ENCODE measurements at places on chromosomes 16 and 17.
A peak's percentile ranks its signal among the peaks of the same experiment; 100 is the strongest.

- no peak for DNase-seq
Observed at GRCh38 chr17:6587310-6587709, 31.0 kb upstream of the PITPNM3 start.

GRCh38 chr16:354291-354881, 1.9 kb upstream of the AXIN1 start:
- DNase-seq = no peak

DNA sequence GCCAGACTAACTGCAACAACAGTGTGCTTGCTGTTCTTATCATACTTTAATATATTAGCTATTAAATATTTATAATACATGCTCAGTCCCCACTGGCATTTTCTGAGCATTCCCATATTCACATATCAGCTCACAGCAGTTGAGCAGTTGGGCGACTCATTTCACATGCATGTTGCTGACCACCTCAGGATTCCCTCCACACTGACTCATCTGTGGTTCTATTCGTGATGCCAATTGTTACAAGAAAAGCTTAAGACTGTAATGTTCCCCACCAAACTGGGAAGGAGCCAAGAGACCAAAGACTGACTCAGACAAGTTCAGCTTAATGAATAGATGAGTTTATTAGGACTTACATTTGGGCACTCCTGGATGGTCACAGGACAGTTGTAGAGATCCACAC, 100.3 kb upstream of the KIF2B start:
- no peak for DNase-seq

GRCh38 chr16:1278477-1278876, 22.6 kb downstream of the TPSD1 start:
- no peak for DNase-seq

DNA sequence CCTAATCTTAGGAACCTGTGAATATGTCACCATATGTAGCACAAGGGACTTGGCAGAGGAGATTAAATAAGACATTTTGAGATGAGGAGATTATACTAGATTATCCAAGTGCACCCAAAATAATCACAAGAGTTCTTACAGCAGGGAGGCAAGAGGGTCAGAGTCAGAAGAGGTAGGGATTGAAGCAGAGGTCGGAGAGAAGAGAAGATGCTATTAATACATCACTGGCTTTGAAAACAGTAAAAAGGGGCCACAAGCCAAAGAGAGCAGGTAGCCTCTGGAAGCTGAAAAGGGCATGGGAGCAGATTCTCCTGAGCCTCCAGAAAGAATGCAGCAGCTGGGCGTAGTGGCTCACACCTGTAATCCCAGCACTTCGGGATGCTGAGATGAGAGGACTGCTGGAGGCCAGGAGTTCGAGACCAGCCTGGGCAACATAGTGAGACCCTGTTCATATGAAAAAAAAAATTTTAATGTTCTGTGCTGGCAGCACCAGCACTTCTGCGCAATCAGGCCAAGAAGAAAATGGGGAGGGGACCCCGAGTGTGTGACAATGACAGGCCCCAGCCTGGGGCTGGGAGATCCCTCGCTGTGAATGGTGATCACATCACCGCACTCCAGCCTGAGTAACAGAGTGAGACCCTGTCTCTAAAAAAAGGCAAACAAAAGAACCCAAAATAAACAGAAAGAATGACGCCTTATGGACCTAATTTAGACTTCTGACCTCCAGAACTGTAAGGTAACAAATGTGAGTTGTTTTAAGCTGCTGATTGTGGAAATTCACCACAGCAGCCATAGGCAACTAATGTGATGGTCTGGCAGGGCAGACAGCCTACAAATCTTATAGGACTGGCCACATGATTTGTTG, 275.4 kb downstream of the MRTFB start:
- no peak for DNase-seq

GRCh38 chr17:73091770-73092522, 542 bp downstream of the SLC39A11 start:
- DNase-seq = no peak

GRCh38 chr16:35523991-35524390, 2064.6 kb downstream of the TP53TG3F start:
- DNase-seq = no peak

DNA sequence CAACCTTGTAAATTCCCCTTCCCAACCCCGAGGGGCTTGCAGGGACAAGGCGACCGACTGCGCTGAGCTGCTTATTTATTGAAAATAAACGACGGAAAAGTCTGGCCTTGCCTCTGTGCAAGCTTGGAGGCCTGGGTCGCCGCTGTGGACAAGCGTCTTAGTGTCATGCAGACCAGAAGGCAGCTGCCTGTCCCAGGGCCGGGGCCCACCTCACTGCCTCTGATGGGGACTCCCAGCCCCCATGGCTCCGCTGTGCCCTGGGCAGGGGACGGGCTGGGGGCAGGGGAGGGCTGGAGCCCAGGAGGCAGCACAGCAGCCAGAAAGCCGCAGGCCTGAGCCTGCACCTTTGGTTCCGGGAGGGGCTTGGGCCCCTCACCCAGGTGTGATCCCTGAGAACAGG, 20.7 kb downstream of the RABEP2 start:
- no peak for DNase-seq

DNA sequence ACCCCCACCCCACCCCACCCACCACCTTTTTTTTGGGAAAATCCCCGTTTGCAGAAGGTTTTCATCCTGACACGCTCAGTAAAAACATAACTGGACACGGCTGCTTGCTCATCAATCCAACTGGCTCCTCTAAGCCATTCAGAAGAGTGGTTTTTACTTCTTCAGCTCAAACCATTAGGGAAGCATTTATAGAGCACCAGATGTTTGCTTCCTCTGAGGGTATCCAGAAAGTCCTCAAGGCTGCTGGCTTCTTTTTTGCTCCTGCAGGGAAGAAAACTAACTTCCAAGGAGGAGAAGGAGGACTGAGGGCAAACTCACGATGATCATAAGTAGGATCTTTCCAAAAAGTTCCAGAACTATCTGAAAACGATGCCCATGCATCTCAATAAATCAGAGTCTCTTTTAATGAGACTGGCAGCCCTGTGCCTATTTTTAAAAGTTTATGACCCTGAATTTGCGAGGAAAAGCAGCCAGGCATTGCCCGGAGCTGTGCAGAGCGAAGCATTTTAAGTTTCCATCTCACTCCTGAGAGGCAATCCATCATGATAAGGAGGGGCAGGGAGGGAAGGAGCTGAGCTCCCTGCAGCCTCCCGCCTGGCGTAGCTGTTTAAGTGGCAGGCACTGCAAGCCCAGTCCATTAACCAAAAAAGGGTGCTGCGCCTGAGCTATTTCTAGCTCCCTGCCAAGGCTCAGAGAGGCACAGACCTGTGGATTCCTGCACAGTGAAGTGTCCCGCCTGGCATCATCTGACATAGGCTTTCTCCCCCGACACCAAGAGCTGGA, 146.3 kb upstream of the FOXF1 start:
- no peak for DNase-seq

GRCh38 chr16:568401-569258, 1.1 kb upstream of the PIGQ start:
- DNase-seq = no peak

GRCh38 chr16:86980644-86981043, 336.5 kb downstream of the C16orf95 start:
- no peak for DNase-seq

- no peak for DNase-seq
Observed at GRCh38 chr16:68984467-68984866, 121.0 kb upstream of the HAS3 start.

GRCh38 chr17:46044286-46044928, 45.4 kb downstream of the STH start:
- peak; percentile 48 for DNase-seq

DNA sequence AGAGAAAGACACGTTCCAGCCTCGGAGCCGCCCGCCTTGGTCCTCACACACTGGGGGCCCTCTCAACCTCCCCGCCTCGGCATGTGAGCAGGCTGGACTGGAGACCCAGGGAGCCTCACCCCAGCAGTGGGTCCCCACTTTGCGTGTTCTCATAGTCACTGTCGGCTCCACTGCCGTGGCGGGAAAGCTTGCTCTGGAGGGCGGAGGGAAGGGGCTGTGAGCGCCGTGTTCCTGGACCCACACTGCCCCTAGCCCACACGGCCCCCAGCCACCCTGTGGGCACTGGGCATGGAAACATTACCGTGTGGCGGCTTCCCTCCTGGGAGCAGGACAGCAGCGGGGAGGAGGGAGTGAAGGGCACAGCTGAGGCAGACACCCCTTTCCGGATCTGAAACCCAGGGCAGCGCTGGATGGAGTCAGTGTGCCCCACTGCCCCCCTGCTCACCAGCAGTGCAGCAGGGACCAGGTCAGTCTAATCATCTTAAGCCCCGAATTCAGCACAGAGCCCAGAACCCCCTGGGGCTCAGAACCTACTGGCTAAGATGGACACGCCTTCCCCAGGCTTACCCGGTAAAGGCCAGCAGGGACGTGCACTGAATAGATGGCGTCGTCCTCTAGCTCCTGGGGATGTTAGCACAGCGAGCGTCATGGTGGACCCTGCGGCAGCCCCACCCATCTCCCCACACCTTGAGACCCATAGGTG, 7.2 kb downstream of the TP53I13 start:
- no peak for DNase-seq

DNA sequence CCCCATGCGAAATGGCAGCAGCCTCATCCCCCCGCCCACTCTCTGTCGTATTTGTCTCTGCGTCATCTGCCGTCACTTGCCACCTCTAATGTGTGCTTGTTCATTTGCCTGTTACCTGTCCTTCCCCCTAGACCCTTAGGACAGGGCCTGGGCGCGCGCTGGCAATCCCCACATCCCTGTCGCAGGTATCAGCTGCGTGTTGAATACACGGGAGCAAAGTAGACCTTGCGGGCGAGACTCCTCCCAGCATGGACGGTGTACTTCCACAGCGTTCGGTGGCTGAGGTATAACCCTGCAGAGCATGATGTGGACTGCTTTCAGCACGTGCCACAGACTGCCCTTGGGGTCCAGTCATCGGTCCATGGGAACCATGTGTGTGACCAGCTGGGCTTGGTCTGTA, 170.1 kb upstream of the CHMP6 start:
- no peak for DNase-seq

DNA sequence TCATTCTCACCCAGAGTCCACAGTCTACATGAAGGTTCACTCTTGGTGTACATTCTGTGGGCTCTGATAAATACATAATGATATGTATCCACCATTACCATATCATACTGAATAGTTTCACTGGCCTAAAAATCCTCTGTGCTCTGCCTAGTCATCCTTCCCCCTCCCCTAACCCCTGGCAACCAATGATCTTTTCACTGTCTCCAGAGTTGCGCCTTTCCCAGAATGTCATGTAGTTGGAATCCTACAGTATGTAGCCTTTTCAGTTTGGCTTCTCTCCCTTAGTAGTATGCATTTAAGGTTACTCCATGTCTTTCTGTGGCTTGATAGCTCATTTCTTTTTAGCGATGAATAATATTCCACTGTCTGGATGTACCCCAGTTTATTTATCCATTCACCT, 101.3 kb downstream of the NOG start:
- no peak for DNase-seq

- no peak for DNase-seq
Observed at GRCh38 chr17:40548982-40549685, 16.1 kb downstream of the CCR7 start.

DNA sequence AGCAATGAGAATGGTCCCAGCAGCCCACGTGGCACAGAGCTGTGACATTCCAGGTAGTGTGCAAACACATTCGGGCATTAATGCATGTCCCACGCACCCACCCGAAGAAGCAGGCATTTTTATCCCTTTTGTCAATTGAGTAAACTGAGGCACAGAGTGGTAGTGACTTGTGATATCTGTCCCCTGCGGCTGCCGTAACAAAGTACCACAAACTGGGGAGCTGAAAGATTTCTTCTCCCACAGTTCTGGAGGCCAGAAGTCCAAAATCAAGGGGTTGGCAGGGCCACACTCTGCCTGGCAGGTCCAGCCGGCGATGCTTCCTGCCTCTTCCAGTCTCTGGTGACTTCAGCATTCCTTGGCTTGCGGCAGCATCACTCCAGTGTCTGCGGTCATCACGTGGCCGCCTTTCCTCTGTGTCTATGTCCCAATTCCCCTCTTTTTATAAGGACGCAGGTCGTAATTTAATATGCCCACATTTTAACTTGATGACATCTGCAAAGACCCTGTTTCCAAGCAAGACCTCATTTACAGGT, 221.9 kb upstream of the GSE1 start:
- no peak for DNase-seq

DNA sequence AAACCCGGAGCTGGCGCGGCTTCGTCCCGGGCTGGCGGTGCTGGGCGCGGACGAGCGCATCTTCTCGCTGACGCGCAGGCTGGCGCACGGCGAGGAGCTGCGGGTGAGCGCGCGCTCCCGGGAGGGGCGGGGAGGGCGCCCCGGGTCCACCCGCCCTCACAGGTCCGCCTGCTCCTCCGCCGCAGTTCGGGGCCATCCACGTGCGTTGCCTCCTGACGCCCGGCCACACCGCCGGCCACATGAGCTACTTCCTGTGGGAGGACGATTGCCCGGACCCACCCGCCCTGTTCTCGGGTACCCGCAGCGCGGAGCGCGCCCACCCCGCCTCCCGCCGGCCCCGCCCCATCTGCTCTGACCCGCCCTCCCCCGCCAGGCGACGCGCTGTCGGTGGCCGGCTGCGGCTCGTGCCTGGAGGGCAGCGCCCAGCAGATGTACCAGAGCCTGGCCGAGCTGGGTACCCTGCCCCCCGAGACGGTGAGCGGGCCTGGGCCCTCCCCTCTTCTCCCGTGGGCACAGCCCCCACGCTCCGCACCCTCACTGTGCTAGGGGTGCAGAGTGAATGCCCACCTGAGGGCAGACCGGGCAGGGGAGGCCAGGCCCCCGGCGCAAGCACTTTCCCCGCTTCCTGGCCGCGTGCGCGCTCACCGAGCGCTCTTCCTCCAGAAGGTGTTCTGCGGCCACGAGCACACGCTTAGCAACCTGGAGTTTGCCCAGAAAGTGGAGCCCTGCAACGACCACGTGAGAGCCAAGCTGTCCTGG, 1.4 kb downstream of the HAGHL start:
- peak; percentile 35 for DNase-seq

- DNase-seq = no peak
Observed at GRCh38 chr16:72932050-72932449, 115.9 kb downstream of the ZFHX3 start.

DNA sequence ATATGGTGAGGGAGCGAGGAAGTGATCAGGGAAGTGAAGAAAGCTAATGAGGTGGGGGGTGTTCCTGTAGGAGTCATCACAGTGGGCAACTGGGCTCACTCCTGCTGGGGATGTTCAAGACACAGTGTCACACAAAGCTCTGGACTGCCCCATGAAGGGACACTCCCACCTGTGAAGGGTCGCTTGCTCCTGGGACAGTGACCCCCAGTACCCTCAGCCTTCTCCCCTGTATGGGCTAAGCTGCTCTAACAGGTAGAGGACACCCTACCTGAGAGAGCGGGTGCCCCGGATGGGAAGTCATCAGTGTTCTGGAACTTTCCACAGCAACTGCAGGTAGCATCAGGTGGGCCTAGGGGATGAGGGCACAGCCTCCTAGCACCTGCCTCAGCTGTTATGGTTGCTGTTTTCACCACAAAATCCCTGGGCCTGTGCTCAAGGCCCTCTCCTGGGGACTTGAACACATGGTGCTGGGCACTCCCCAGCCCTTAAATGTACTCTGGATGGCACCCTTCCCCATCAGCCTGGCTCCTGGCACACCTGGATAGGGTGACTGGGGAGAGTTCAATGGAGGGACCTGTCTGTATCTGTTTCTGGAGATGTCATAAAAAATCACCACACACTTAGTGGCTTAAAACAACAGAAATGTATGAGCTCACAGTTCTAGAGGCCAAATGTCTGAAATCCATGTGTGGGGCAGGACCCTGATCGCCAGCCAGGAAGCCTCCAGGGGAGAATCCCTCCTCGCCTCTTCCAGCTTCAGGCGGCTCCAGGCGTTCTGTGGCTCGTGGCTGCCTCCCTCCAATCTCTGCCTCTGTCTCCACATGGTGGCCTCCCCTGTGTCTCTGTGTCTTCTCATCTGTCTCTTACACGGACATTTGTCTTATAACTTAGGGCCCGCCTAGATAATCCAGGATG, 104.0 kb upstream of the CDH5 start:
- no peak for DNase-seq

GRCh38 chr17:78267253-78268073, 36.0 kb downstream of the TMEM235 start:
- no peak for DNase-seq
